Endothelial cell of umbilical vein (primary cell): ENCODE measurements at places on chromosomes 3 and 15.

GRCh38 chr15:62465173-62465572 is 300.1 kb upstream of the C2CD4B start:
- no peak for DNase-seq

- DNase-seq = no peak
Observed at GRCh38 chr3:20503394-20504082, 317.5 kb upstream of the SGO1 start.

- DNase-seq = peak; percentile 58
Observed at GRCh38 chr15:37995461-37996347, 61.3 kb downstream of the TMCO5A start.

- DNase-seq = peak; percentile 91
Observed at GRCh38 chr15:64536244-64536836, 76.0 kb downstream of the ZNF609 start.

DNA sequence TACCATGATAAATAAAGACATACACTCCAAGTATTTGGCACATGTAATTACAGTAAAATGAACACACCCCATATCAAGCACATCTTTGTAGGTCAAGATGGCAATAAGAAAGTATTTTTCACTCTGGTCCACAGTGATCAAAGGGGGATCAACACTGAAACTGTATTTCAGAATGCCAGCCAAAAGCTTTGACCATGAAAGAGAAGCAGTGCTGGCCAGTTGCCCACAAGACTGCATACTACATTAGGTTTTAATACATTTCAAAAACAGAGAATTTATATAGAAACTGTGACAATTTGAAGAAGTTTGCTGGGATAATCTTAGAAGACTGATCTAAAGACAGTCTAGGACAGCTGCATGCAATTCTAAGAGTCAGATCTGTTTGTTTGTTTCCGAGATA is 1035.3 kb downstream of the FHIT start:
- no peak for DNase-seq

- no peak for DNase-seq
Observed at GRCh38 chr3:46297658-46298423, 55.6 kb downstream of the CCR3 start.
